Stimulated activated CD8-positive, alpha-beta memory T cell treated with anti-CD3 and anti-CD28 coated beads, Interleukin-7, amount 100 ng/mL, for 1 hour (primary cell): ENCODE measurements at places on chromosomes 2 and 18.

- no peak for DNase-seq
Observed at GRCh38 chr18:11324956-11325882, 175.8 kb upstream of the PIEZO2 start.

DNA sequence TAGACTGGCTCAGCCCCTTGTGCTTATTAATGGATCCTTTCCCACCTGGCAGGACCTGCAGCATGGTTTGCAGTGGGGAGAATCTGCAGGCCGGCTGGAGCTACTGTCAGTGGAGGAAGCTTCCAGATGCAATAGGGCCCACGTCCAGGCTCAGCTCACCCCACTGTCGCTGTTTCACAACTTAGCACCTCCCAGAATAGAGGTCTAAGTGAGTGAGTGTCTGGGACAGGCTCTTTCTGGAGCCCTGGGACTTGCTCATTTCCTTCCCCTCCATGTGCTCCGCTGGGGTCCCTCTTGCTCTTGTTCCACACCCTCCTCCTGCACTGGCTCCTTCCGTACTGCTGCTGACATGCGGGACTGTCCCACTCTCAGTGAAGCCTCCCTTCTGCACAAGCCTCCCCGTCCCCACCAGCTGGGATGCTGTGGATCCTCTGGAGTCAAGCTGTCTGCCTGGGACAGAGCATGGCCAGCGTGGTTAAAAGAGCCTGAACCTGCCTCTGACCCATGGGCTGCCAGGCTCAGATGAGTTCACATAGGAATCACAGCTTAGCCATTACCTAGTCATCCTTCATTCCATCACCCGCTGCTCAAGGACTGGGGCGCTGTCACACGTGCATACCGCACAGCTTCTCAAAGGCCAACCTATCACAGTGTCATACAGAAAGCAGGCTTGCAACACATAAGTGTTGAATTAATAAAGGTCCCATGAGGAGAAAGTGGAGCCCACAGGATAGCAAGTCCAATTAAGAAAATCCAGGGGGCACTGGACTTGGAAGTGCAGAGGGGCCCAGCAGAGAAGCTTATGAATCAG is 135.9 kb downstream of the ACKR3 start:
- DNase-seq = no peak

DNA sequence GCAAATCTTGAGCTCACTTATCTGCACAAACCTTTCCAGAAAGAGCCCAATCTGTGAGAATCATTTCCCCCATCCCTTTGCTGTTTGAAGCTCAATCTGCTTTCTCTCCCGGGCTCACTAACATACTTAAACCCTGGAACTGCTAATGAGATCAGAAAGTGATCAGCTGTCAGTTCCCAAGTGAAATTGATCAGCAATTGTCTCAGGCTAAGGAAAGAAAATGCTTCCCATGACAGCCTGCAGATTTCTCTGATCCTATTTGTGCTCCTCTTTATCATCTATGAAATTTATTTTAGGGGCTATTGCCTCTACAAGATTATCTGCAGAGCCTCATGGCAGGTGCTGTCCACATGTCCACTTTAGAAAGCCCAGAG is 239.0 kb upstream of the CXCR4 start:
- no peak for DNase-seq

DNA sequence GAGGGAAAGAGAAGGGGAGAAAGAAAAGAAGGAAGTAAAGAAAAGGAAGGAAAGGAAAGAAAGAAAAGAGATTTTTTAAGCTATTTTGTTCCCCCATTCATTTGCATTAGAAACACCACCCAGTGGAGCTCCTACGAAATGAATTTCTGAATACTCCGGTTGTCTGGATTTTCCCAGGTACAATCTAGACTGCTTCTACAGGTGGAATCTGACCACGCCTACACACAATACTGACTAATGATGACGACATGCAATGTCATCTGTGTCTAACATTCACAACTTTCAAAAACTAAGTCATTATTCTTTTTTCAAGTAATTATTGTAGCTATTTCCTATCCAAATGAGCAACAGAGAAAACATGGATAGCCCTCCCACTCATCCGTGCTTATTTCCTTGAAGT is 121.7 kb downstream of the ZNF516 start:
- no peak for DNase-seq

- DNase-seq = no peak
Observed at GRCh38 chr2:108048752-108049151, 62.4 kb downstream of the SLC5A7 start.

- DNase-seq = no peak
Observed at GRCh38 chr18:53948991-53949390, 275.5 kb downstream of the MBD2 start.

DNA sequence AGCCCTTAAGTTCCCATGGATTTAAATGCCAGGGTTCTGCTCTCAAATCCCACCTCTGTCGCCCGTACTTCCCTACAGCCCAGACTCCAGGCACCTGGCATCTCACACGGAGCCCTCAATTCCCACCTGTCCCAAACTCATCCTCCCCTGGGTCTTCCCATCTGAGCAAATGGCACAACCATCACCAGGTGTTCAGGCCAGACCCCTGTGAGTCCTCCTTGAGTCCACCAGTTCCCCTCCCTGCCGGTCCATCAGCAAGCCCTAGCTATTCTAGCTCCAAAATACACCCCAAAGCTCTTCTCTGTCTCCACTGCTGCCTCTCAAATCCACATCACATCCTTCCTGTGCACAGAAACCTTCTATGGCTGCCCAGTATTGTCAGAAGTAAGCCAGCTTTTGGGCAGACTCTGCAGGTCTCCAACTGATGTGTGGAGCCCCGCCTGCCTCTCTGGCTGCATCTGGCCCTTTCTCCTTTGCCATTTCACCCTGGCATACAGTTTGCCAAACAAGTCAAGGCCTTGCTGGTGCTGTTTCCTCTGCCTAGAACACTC is 67.7 kb downstream of the DNMT3A start:
- no peak for DNase-seq

GRCh38 chr2:65450810-65451209 is 18.4 kb upstream of the SPRED2 start:
- DNase-seq = no peak

DNA sequence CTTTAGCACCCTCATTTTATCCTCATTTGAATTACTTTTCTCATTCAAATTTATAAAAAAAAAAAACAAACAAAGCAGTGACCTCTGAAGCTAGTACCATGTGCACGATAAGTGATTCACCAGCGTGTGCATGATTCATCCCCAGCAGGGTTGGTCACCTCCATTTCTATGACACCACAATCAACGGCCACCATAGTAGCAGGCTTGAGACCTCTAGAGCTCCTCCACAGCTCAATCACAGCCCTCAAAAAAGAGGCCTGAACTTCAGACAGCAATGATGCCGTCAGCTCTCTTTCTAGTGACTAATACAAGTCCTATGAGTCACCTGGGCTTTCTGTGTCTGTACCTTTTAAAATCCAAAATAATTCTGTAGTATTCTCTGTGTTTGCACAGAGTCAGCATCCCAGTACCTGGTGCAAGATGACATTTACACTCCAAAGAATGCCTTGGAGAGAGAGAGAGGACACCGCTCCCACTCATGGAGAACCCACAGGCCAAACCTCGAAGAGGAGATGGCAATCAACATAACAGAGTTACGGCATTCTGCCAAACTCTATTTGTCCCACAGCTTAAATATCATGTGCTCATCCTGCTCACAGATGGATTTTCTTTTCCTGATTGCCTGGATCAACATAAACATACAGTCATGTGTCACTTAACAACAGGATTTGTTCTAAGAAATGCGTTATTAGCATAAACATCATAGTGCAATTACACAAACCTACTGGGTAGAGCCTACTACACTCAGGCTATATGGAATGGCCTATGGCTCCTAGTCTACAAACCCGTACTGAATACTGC is 58.7 kb downstream of the L3MBTL4 start:
- no peak for DNase-seq

DNA sequence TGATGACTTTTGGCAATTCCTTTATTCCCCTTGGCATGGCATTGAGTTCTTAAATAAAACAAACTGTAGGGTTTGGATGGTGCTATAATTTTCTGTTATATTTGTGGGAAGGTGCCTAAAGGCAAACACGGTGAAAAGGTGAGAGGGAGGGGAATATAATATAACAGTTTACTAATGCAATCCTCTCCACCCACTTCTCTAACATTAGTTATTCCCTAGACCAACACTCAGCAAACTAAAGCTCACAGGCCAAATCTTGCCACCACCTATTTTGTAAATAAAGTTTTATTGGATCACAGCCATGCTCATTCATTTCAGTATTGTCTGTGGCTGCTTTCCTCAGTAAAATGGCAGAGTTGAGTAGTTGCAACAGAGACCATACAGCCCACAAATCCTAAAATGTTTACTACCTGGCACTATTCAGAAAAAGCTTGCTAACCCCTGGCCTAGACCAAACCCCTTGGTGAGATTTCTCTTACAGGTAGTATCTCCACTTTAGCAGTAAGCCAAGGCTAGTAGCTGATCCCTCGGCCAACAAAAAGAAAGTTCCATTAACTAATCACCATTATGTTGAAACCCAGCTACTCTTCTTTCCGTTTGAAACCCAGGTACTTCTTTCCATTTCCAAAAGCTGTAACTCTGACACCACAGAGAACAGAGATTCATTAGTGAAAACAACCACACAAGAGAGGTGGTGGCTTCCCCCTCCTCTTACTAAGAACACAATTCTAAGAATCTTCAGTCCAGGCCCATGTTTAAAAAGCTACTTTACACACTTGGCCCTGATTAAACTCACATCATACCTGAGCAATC is 136.1 kb upstream of the CHAC2 start:
- DNase-seq = no peak

GRCh38 chr2:96970910-96971309 is 15.5 kb downstream of the FAM178B start:
- no peak for DNase-seq

DNA sequence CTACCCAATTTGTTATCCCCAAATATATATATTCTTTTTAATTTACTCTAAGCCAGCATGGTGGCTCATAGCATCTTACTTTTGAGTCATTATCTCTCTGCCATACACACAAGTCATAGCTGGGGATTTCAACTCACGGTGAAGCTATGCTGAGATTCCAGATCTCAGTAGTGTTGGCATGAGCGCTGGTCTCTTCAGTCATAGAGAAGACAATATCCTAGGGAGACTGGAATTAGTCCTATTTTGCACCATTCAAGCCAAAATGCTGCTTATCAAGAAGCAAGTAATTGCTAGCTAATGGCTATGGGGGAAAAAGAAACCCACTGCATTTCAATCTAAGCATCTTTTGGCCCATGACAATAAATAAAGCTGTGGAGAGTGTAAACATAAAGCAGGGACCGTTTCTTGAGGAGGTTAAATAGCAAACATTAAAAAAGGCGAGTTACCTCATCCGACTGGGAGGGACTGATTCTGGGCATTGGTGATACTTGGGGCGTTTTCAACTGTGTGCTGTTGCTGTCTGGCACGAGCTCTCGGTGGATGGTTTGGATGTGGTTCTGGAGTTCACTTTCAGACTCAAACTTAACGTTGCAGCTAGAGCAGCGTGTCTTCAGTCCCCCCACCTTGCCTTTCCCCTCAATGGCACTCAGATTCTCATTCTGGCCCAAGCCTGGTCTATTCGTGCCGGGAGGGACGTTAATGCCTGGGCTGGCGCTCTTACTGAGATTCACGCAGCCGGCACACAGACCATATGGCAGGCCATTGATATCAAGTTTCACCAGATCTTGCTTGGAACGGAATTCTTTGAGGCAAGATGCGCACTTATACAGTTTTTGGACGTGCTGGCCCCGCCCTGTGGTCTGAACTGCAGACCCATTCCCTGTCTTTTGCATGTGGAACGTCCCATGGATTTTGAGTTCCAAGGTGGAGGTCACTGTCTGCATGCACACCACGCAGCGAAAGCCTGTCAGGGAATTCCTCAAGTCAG is 127.8 kb downstream of the ZNF521 start:
- DNase-seq = no peak

DNA sequence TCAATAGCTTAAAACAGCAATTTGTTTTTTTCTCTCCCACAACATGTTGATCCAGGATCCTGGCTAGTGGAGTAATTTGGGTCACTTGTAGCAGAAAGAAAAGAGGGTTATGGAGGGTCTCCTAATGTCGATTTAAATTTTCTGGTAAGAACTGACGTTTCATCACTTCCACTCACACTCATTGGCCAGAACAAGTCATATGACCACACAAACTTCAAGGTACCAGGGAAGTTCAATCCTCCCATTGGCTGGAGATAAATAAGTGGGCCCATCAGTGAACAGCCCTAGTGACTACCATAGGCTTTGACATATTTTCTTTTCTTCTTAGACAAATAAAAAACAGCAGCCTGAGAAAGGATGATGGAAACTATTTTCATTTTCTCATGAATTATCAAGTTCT is 8.3 kb upstream of the TMEM131 start:
- no peak for DNase-seq
